ENCODE measurements at places on chromosomes 2 and 18.

DNA sequence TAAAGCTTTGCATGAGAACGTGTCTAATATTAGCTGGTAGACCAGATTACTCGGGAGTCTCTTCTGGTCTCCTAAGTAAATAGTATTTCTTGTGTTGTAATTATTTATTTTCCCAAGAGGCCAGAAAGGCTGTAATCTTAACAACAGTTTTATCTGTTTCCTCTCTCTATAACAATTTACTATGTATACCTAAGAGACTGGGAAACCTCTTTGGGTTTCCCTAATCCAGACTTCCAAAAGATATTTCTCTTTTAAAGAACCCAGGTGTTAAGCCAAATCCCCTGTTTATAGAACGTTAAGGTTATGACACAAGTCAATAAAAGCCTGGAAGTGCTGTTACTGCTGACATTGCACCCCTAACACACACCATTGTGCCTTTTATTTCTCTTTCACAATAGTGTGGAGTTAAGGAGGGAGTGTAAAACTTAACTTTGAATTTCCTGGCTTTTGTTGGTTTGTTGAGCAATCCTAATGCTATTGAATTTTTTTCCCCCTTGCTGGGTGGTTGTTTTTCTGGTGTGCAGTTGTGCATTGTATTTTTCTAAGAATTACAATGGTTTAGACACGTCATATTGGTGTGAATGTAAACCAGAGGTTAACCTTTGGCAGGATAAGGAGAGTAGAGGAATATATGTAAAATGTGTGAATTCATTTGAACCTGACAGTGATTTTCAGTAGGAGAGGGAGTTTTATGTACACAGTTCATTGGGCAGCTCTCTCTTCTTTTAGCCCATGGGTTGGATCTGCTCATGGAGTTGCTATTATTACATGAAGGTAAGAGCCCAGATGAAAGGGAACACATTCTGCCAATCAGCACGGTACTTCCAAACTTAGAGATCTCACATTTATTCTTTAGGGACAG lies 192.8 kb downstream of the MTX2 start:
- no peak for DNase-seq

GRCh38 chr2:60560734-60561644 lies 7.5 kb upstream of the BCL11A start:
- no peak for DNase-seq

DNA sequence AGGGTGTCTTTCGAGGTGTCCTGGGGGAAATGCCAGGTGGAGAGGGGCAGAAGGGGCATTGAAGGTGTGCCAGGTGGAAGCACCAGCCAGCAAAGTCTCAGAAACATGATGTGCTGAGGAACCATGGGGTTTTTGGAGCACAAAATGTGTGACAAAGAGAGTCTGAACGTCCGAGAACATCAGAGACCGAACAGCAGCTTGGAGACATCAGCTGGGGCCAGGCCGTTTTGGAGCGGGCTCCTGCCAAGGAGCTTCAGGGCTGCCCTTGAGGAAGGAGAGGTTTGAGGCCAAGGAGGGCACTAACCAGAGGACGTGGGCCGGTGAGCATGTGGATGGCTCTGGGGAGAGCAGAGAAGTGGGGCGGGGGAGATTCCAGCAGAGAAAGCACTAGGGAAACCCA lies 5.3 kb upstream of the MBP start:
- no peak for DNase-seq

GRCh38 chr2:238163481-238164198 lies 4.9 kb downstream of the ERFE start:
- DNase-seq = no peak

DNA sequence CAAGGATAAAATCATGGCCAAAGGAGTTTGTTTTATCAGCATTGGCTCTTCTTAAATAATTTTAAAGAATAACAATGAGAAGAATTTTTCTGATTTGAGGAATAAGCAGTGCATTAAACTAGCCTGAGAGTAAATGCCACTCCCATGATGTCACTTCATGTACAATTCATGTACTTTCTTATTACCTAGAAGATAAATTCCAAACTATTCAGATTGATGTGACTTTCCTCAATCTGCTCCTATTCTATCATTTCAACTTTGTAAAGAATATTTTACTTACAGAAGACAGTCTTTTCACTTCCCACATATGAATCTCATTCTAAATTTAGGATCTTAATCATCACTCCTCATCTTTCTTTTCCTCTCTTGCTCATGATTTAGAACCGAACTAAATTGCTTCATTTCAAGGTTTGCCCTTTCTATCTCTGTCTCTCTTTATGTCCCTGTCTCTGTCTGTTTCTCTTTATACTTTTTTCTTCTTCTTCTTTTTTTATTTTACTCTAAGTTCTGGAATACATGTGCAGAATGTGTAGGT lies 1142.0 kb upstream of the PIK3C3 start:
- no peak for DNase-seq

- no peak for DNase-seq
Measured at GRCh38 chr2:180653481-180653880, 326.9 kb upstream of the UBE2E3 start.

DNA sequence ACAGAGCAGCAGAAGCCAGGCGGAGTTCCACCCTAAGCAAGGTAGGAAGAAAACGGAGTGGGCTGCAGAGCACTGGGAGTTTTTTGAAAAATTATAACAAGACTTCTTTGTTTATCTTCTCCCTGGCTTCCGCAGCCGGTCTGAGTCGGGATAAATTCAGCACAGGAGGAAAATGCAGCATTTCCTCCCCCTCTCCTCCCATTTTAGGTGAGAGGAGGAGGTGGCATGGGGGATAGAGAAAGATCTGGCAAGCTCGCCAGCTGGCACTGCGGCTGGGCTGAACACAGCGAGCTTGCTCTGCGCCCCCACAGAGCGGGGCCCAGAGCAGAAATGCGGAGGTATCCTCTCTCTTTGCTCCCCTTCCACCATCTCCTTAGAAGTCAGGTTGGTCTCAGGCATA lies 17.7 kb upstream of the CHRNA1 start:
- DNase-seq = no peak

DNA sequence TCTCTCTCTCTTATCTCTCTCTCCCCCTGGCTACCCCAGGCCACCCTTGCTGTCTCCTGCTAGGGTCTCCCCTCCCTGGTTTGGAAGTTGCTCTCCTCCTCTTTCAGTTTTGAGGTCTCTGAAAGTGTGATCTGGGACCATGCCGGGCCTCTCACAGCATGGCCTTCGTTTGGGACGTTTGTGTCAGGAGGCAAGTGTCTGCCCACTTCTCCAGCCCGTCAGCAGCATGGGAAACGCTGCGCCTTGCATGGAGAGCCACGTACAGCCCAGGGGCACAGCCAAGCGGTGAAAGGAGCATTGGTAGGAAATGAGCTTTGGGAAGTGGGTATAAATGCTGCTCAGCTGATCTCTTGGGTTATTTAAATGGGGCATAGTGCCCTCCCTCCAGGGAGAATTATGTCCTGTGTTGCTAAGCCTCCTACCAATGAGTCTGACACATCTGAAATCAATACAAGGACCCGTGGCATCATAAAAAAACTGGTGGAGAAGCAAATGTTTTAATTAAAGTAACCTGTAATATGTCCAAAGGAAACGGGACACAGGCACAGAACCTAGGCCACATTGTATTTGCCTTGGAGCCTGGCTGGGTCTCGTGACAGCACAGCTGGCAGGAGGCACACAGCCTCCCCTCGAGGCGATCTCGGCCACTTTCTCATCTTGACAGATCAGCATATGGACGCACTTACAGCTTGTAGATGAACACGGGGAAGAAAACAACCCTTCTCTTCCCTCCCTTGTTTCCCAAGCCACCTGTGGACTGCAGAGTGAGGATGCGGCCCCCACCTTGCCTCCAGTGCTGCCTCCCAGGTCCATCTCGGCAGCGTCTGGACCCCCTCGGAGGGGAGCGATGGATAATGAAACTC lies 72.7 kb downstream of the SH3RF3 start:
- no peak for DNase-seq

DNA sequence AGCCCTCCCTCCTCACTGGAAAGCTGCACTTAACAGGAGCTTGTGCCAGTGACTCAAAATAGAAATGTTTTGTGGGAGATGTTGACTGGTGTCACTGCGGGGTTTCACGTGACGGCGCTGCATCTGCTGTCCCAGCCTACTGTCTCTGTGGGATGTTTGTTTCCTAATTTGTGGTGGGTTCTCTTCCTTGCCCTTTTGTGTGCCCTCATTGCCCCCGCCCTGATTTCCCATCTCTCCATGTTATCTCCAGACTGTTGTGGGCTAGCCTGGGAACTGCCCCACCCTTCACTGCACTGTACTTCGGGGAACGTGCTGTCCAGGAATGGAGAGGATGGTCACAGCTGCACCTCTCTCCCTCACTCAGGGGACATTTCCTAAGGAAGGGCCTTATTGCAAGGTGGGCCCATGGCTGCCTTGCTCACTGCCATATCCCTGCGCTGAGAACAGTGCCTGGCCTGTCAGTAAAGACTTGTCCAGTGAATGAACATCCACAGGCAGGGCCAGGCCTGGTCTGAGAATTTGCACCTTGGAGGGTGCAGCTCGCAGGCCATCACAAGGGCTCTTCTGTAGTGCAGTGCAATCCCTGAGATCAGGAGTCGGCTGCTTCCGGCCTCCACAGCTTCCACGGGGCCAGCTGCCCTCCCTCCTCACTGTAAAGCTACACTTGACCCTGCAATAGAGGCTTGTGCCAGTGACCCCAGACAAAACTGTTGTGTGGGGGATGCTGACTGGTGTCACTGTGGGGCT lies 18.1 kb downstream of the ZAP70 start:
- DNase-seq = no peak

DNA sequence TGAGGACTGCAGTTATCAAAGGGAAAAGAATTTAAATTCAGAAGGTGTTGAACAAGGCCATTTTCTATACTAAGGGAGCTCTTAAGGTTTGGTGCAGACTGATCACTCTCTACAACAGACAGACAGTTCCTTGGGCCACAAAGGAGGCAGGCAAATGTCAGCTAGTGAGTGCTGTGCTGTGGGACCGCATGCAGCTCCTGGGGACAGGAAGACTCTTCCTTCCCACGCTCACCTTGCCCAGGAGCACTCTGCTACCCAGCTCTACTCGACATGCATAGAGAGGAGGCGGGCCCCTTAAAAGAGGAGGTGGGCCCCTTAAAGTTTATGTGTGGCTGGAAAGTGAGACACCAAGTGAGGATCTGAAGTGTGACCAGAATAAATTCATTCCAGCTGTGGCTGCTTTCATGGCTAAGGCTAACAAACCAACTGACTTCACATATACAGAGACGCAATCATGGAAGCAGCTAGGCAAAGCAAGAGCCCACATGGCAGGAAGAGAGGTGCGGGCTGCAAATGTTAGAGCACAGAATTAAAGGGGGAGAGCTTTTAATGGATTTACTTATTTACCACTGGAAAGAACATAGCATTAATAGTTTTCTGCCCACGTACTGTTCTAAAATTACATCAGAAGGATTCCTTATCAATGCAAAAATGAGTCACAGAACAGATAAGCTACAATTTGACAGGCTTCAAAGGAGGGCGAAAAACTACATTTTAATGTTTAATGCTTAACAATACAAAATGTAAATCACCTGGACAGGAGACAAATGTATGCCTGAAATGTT lies 101.4 kb upstream of the RNU4ATAC start:
- no peak for DNase-seq

Measured in Jurkat, Clone E6-1 (cell line).